ENCODE measurements at places on chromosomes 16 and 17. TPM values are rescaled to one million over a fixed set of nuclear protein-coding genes. Genes with fewer than 3 reads are reported as not detected.

The TBC1D3B gene
- 4.5 TPM for polyA plus RNA-seq

DNA sequence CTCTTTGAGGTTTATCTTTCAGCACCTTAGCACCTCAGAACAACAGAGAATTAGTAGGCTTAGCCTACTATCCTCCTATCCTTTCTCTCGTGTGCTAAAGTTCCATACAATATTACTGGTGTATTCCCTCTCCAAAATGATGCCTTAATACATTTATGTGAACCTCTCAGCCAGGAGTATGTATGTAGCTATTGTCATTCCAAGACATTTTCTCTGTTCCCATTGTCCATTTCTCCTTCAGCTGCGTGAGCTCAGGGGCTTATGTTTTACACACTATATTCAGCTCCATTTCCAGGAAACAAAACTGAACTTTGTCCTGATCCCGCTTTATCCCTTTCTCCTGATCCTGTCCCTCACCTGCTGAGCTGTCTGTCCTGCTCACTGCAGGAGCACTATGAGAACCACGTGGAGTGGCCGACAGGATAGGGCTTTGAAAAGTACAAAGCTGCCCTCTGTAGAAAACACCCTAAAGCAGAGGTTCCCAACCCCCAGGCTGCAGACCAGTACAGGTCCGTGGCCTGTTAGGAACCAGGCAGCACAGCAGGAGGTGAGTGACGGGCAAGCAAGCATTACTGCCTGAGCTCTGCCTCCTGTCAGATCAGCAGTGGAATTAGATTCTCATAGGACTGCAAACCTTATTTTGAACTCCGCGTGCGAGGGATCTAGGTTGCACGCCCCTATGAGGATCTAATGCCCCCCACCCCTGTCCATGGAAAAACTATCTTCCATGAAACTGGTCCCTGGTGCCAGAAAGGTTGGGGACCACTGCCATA lies 55.7 kb downstream of the CENPV start:
- no peak for DNase-seq

DNA sequence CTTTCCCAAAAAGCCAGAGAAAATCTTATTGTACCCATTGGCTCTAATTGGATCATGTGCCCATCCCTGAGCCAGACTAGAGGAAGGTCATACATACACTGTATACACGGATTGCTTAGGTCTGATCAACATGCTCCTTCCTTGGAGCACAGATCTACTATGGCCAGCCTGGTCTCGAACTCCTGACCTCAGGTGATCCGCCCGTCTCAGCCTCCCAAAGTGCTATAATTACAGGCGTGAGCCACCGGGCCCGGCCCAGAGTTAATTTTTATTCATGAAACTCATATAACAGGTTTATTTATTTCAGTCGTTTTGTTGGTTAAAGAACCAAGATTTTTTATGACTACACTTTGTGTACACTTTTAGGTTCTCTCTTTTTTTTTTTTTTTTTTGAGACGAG lies 1.2 kb upstream of the TAOK1 start:
- DNase-seq, result no peak

GRCh38 chr16:19294156-19294649 lies 8.7 kb downstream of the CLEC19A start:
- no peak for DNase-seq

DNA sequence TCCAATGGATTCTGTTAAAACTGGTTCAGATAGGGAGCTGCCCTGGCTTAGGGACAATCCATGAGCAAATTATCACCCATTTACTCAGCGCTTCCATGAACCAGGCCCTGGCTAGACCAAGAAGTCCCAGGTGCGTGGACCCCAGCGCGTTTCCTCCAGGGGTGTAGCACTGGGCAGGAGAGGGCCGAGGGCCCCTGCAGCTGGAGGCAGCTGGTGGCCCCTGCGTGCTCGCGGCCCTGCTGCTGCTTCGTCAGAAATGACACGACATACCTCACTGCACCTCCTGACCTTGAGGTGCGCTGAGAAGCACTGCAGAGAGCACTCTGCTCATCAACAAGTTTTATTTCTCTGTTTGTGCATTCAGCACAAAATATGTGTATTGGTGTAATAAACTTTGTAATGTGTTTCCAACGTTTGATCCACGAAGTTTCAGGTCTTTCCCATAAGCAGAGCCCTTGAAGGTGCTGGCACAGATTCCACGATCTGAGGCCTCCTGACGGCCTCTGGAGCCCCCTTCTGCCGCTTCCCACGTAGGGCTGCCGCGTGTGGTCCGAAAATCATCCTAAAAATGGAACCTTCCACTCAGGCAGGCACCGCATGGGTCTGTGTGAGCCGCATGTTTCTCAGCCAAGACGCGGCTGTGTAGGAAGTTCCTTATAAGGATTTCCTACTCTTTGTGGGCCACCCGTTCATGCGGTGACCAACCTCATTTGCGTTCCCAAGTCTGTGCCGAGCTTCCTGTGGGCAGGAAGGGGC lies 50.8 kb upstream of the ZCCHC14 start:
- no peak for DNase-seq

- no peak for DNase-seq
Measured at GRCh38 chr16:49516382-49517036, 142.9 kb downstream of the C16orf78 start.

GRCh38 chr17:27613433-27613832 lies 17.6 kb upstream of the LGALS9 start:
- no peak for DNase-seq

DNA sequence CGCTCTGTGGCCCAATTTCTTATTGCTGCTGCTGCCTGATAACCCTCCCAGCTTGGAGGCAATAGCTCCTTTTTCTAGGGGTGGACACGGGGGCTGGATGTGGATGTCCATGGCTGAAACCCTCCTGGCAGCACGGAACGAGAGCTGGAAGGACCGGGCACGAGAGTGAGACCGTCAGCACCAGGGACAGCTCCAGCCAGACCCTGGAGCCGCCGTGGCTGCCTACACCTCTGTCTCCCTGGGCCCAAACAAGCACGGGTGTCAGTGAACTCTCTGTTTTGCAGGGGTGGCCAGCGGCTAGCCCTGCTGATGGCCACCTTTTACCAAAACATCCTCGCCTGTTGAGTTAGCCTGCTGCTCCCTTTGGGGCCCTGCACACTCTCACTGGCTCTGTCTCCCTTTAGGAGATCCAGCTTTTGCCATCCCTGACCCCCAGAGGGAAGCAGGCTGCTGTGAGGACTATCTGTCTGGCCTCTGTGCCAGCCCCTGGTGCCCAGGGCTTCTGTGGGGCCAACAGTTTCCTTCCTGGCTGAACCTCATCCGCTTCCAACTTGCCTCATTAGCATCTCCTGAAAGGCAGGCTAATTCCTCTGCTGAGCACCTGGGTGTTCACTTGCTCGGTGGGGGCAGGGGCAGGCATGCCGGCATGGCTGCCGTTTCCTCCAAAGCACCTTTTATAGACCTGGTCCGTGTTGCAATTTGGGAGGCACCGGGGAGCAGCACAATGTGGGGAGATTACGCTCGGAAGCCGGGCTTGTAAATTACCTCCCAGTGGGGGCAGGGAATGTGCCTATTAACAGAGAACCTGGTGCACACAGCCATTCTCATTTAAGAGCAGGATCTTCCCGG lies 118.1 kb downstream of the ENGASE start:
- DNase-seq, result no peak

- DNase-seq, result no peak
Measured at GRCh38 chr16:336269-336668, 16.3 kb downstream of the AXIN1 start.

DNA sequence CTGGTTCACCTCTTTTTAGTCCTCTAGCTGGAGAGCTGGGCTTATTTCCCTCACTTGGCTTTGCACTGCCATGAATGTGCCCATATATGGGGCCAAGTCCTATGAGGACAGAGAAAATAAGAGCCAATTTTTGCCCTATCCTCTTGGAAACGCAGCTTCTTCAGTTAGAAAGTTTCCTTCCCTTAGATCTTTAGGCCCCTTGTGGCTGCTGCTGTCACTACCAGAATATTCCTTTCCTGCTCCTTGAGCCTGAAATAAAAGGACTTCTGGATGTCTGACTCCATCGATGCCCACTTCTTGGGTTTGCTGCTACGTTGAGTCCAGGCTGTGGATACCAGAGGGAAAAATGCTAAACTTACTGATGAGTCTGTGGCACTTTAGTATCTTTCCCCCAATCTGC lies 487.1 kb downstream of the GRIN2A start:
- DNase-seq, result no peak

The ARHGAP27 gene
- polyA plus RNA-seq, result 20.9 TPM

GRCh38 chr16:58177353-58177710 lies 20.6 kb downstream of the CSNK2A2 start:
- no peak for DNase-seq
